ENCODE measurements at places on chromosomes 1 and 21. TPM values are rescaled to one million over a fixed set of nuclear protein-coding genes. Genes with fewer than 3 reads are reported as not detected.

GRCh38 chr1:26900815-26901511 is 696 bp upstream of the GPATCH3 start:
- no peak for DNase-seq

- DNase-seq, result no peak
Measured at GRCh38 chr1:112105557-112105956, 116.1 kb upstream of the KCND3 start.

- no peak for DNase-seq
Measured at GRCh38 chr1:41849211-41849759, 69.4 kb downstream of the HIVEP3 start.

DNA sequence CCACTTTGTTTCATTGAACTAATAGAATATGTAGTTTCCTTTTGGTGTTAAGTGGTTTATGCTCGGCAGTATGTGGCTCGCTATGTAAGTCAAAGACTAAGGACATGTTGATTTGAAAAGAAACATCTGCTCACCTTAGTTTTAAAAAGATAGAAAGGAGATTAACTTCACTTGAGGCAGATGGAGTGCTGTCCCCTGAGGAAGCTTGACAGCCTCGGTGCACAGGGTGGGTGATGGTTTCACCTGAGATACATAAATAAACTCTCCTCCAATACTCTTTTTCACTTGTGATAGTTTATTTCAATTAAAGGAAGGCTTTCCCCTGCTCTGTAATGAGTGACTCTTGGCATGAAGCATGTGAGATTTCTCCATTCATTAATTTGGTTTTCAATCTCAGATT is 70.8 kb upstream of the FMN2 start:
- DNase-seq, result no peak

Gene PIGR
- polyA plus RNA-seq, result 0.71 TPM
